NCI-H2081 (cell line): ENCODE measurements at places on chromosomes 12 and 14.

GRCh38 chr14:50489851-50490250 is 42.5 kb downstream of the MAP4K5 start:
- DNase-seq: no peak

DNA sequence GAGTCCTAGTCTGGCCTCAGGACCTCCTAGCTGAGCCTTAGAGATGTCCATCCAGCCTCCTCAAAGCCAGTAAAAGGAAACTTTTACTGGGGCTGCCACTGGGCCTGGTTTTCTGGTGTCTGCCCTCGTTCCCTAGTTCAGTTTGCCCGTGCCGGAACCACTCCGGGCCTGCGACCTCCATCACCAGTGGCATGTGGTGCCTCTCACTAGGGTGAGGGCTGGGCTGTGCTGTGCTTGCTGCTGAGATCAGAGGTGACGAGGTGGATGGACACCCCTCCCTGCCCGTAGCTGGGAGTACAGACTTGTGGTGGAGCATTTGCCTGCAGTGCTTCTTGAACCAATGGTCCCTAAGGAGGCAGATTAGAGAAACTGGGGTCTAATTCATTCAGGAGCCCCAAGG is 75.7 kb downstream of the B4GALNT3 start:
- DNase-seq: no peak

GRCh38 chr14:65487783-65488494 is 75.4 kb downstream of the FUT8 start:
- DNase-seq: no peak

DNA sequence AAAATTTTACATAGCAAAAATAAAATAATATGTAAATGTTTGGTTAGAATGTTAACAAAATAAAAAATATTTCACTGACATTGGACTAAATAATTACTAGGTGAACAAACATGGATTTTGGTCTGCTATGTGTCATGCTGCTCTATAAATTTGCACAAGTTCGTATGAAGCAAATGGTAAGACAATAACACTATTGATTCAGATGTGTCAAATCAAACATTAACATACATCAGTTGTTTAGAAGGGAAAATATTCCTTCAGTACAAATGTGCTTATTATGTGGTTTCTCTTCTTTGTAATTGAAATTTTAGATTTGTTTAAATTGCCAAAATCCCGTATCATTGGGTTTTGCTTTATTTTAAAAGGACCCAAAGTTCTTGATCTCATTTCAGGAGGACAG is 46.9 kb downstream of the PAWR start:
- no peak for DNase-seq

DNA sequence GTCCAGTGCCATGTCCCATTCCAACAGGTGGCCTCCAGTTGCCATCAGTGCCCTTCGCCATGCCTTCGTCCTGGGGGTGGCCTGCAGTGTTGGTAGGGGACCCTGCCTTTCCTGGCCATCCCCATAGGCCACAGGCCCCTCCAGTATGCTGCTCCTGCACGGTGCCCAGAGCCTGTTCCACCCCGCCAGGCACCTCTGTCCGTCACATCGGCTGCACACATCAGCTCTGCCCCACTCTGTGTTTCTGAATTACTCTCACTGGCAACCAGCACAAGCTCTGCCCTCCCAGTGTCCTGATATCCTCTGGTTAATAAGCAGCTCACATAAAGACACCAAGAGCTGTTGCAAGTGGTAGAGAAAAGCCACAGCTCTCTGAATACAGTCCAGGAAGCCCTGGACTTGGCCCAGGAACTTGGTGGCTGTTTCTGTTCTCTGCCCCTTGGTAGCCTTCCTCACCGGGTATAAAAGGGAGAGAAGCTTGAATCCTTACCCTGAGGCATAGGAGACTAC is 31.3 kb upstream of the ATP2A2 start:
- no peak for DNase-seq

GRCh38 chr12:93103154-93103553 is 174.1 kb upstream of the EEA1 start:
- no peak for DNase-seq

GRCh38 chr14:79144896-79145295 is 974.7 kb downstream of the NRXN3 start:
- DNase-seq: no peak

- peak; percentile 8 for DNase-seq
Measured at GRCh38 chr14:104429291-104429861, 150.2 kb upstream of the C14orf180 start.

- DNase-seq: peak; percentile 18
Measured at GRCh38 chr14:55976655-55977054, 141.6 kb upstream of the PELI2 start.

DNA sequence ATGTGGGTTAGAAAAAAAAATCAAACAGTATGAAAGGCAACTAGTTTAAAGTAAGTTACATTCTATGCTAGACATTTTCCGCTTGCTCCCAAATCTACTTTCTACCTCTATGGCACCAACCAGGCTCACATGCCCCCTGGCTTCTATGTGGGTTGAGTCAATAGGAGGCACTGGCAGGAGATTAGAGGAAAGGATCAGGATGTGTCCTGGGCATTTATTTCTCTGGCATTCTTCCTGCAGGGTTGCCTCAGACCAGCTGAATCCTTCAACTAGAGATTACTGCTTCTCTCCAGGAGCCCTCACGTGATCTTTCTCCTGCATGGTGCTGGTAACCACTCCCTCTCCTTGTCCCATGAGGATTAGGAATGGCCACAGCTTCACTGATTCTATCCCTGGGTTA is 14.9 kb upstream of the CCDC60 start:
- DNase-seq: no peak

DNA sequence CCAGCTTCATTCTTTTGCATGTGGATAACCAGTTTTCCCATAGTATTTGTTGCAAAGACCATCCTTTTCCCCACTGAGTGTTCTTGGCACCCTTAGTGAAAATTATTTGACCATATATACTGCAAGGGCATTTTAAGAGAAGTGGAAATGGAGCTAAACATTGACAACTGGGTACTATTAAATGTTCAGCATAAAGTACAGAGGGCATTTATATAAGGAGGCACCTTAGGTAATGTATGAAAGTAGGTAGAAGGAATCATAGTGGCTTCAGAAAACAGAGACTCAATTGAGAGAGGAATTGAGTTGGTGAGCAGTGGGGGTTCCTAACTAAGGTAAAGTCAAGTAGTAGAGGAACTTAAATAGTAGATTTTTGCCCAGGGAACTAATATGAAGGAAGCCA is 34.5 kb upstream of the SMCO2 start:
- no peak for DNase-seq

DNA sequence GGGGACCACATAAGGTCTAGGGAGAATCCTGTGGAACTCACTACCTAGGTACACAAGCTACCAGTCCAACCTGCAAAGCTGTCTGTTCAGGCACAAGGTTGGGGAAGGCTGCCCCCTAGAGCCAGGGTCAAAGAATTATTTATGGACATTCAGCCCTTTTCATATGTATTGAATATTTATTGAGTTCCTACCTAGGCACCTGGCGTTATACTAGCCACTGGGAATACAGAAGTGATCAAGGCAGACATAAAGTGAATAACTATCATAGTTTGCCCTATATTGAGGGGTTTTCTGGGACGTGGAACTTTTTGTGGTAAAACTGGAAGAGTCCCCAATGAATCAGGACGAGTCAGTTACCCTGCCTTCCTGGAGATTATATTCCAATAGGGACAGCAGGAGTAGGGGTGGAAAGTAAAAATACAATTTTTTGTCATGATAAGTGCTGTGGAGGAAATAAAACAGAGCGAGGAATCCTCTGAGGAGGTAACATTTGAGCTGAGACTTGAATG is 5.8 kb upstream of the SLC48A1 start:
- DNase-seq: peak; percentile 39

DNA sequence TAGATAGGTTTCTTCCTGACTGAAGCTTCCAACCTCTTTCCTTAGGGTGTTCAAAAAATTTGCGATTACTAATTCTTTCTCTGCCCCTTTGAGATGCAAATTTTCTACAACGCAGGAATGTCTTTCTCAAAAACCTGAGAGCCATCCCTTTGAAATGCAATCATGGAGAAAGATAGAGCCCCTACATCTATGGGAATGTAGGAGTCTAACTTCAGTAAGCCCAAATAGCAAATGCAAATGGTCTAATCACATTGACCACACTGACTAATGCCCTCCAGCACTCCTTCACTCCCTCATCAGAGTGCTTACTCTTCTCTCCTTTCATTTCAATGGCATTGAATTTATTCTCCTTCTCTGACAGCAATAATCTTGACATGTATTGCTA is 107.1 kb downstream of the SLC6A15 start:
- DNase-seq: no peak

- no peak for DNase-seq
Measured at GRCh38 chr14:68757618-68758081, 35.2 kb downstream of the ZFP36L1 start.
